Heart right ventricle (tissue), 16 donors: ENCODE measurements at places on chromosomes 1 and 21. TPM values are rescaled to one million over a fixed set of nuclear protein-coding genes. Genes with fewer than 3 reads are reported as not detected.

DNA sequence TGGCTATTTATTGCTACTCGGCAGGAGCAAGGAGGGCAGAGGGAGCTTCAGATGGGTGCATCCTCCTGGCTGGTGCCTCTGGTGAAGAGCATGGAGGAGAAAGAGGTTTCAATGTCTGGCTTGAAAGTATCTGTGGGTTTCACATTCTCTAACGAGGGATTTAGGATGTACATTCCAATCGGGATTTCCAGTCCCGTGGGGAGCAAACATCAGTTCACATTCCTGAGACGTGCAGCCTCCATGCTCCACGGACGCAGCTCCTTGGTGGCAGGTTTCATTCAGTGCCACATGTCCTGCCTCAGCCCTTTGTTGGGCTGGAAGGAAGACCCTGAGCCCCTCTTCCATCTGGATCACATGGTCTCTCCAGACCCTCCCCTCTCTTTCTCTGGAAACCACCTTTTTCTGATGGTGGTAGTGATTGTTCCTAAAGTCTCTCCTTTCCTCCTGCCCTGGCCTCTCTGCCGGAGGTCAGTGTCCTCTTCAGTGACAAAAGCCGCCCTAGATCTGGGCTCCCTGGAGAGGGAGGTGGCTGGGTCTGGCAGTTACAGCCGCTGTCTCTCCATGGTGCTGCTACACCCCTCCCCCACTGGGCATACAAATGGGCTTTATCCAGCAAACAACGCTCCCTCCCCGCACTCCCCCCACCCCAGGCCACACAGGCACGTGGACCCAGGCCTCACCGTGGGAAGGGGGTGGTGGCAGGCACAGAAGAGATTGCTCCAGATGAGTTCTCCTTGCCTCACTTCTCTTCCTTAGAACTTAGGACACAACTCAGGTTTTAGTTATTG, 826 bp upstream of the CA14 start:
- H3K36me3 ChIP-seq = no peaks in the 10 kb centered on the region
- H3K27ac ChIP-seq = peak overlapping the region; percentile 75
- peak overlapping the region; percentile 41 for H3K4me3 ChIP-seq
- no peaks in the 10 kb centered on the region for H3K27me3 ChIP-seq
- peaks cover 33% of the 10 kb centered on the region for H3K4me1 ChIP-seq

GRCh38 chr1:6357243-6357936, 36.2 kb downstream of the ACOT7 start:
- H3K4me1 ChIP-seq = peaks cover 28% of the 10 kb centered on the region
- no peaks in the 10 kb centered on the region for H3K36me3 ChIP-seq
- no peak overlapping the region for H3K27ac ChIP-seq
- no peak for DNase-seq
- no peaks in the 10 kb centered on the region for H3K27me3 ChIP-seq

GRCh38 chr1:46487818-46488218, 1.8 kb upstream of the DMBX1 start:
- DNase-seq = no peak
- H3K36me3 ChIP-seq = no peaks in the 10 kb centered on the region
- H3K4me1 ChIP-seq = peaks cover 26% of the 10 kb centered on the region
- peaks cover 92% of the 10 kb centered on the region for H3K27me3 ChIP-seq
- no peak overlapping the region for H3K27ac ChIP-seq

The SYTL1 gene
- 0.34 TPM for total RNA-seq

DNA sequence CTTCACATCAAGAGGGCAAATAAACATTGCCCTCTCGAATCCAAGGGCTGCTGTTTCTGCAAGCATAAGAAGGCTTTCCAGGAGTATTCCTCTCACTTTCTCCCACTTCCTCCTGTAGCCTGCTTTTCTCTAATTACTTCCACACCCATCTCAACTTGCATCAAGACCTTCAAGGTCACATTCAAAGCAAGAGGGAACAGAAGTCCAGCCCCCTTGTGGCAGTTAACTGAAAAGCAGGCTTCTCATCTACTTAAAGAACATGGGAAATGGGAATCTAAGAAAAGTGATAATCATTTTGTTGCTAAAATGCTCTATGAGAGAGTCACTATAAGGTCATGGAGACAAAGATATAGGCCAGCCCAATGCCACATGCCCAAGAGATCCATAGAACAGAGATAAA, 874.4 kb downstream of the KCNT2 start:
- no peak for DNase-seq
- no peak overlapping the region for H3K27ac ChIP-seq
- no peak overlapping the region for H3K4me3 ChIP-seq
- no peaks in the 10 kb centered on the region for H3K36me3 ChIP-seq
- H3K27me3 ChIP-seq = no peaks in the 10 kb centered on the region
- no peaks in the 10 kb centered on the region for H3K4me1 ChIP-seq

GRCh38 chr1:244751271-244751895, 84.1 kb upstream of the COX20 start:
- no peaks in the 10 kb centered on the region for H3K4me1 ChIP-seq
- no peak overlapping the region for H3K27ac ChIP-seq
- H3K27me3 ChIP-seq = no peaks in the 10 kb centered on the region

The LEFTY2 gene
- 1.1 TPM for total RNA-seq

- H3K36me3 ChIP-seq = no peaks in the 10 kb centered on the region
- H3K27me3 ChIP-seq = no peaks in the 10 kb centered on the region
- peaks cover 20% of the 10 kb centered on the region for H3K4me1 ChIP-seq
- no peak overlapping the region for H3K27ac ChIP-seq
- no peak overlapping the region for H3K4me3 ChIP-seq
- DNase-seq = no peak
These were observed 184.2 kb downstream of the TRABD2B start for GRCh38 chr1:47812904-47813514.

The CYP4X1 gene
- 2.2 TPM for total RNA-seq
